Transverse colon (tissue), 4 donors: ENCODE measurements at places on chromosomes 2 and 18. TPM values are rescaled to one million over a fixed set of nuclear protein-coding genes. Genes with fewer than 3 reads are reported as not detected.

DNA sequence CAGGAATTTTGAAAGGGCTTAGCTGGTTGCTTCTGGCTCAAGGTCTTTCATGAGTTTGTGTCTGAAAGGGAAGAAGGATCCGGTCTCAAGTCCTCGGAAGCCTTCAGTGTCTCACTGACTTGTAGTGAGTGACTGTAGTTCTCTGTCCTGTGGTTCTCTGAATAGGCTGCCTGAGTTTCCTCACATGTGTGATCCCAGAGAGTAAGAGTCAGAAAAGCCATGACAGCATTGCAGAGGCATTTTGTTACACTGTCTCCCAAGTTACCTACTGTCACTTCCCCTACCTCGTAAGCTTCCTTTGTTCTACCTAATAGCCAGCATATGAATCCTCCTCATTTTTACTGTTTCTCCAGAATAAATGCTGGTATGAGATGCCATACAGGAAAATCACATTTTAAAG lies 709.1 kb upstream of the CHAC2 start:
- no peak for DNase-seq

DNA sequence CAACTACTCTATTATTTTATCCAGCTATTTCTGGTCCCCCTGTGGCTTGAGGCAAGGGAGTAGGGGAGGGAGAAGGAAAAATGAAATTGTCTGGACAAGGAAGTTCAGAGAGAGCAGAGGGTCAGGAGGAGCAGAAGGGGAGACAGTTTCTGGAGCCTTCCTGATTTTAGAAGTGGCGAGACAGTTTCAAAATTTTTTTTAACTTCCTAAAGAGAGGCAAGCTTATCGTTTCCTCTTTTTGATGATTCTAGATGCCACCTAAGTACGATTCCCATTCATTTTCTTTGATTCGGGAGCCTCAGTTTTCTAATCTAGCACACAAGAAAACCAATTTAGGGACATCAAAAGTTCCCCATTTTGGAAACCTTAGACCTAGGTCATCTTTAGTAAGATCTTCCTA lies 96.9 kb upstream of the B3GNT2 start:
- DNase-seq = no peak

GRCh38 chr2:149799013-149799705 lies 211.6 kb upstream of the MMADHC start:
- DNase-seq = no peak

DNA sequence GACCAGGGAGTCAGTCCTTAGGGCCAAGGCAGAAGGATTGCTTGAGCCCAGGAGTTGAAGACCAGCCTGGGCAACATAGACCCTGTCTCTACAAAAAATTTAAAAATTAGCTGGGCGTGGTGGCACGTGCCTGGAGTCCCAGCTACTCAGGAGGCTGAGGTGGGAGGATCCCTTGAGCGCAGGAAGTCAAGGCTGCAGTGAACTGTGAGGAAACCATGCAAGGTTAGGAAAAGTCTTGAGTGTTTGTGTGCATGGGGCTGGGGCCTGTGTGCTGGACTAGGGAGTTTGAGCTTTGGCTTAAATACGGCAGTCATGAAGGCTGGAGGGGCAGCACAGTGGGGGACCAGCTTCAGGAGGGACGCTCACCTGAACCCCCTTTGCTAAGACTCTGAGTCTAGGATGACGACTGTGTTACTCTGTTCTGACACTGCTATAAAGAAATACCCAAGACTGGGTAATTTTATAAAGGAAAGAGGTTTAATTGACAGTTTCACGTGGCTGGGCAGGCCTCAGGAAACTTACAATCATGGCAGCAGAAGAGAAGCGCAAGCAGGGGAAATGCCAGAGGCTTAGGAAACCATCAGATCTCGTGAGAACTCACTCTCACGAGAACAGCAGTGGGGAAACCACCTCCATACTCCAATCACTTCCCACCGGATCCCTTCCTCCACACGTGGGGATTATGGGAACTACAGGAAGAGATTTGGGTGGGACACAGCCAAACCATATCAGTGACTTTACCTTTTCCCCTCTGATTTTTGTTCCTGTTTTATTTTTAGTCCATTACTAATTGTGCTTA lies 39.4 kb downstream of the GORASP2 start:
- DNase-seq = no peak

DNA sequence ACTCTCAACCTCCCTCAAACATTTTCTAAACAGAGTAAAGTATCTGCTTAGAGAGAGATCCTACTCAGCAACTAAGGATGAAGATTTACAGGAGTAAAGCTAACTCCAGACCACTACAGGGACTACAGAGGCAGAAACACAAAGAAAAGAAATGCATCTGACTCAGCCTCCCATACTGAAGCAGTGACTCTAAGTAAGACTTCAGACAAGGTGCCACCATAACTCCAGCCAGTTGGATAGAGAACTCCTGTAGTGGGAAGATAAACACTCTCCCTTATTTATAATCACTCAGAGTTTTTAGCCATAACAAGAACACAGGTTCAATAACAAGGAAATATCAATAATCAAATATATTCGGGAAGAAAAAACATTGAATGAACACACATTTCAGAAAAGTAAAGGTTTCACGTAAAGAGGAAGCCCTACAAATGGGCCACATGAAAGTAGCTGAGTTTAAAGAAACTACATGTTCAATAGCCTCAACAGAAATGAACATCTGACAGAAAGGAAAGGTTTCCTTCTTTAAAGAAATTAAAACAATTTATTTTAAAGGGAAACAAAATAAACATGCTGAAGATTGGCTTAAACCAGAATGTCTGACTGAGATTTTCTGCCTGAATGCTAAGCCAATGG lies 519.9 kb downstream of the KCNJ3 start:
- DNase-seq = no peak

DNA sequence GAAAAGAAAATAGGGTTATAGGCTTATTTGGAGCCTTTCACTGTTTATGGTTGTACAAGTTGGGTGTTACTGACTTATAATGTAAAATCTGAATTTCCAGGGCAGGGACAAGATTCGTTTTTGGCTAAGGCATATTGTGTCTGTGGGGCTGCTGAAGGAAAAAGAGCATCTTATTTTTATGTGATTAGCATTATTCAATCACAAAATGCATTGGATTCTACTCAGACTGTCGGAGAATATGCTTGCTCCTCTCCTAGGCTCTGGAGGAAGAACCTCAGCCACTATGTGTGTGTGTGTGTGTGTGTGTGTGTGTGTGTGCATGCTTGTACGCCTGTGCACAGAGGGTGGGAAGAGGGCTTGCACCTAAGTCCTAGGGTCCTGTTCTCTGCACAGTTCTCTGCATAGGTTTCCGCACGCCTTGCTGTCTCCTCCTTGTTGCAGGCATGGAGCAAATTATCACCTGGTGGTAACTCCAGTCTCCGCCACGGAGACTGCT lies 44.3 kb downstream of the AGAP1 start:
- DNase-seq = peak; percentile 8

GRCh38 chr2:122627388-122627787 lies 871.9 kb downstream of the TSN start:
- no peak for DNase-seq

DNA sequence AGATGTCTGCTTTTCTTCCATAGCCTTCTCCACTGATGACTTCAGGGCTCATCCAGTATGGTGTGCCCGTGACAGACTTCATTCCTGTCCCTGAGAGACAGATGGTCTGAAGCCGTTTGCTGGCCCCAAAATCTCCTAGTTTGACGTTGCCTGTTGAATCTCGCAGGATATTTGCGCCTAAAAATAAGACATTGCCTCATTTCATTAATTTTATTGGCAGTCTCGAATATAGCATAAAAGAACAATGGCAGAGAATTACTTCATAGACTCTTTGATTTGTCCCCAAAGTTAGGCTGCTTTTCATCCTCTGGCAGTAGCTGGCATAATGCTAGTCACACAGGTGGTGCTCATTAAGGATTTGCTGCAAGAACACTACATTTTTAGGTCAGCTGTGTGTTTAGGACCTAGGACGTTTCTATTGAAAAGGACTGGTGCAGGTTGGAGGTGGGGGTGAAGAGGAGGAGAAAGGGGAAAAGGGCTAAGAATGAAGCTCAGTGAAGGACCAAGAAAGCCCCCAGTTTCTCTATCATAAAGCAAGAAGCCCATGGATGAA lies 14.7 kb upstream of the ERCC3 start:
- no peak for DNase-seq

GRCh38 chr2:193929131-193929530 lies 1727.9 kb upstream of the SLC39A10 start:
- DNase-seq = no peak

GRCh38 chr2:188789951-188790350 lies 184.2 kb upstream of the COL3A1 start:
- no peak for DNase-seq

DNA sequence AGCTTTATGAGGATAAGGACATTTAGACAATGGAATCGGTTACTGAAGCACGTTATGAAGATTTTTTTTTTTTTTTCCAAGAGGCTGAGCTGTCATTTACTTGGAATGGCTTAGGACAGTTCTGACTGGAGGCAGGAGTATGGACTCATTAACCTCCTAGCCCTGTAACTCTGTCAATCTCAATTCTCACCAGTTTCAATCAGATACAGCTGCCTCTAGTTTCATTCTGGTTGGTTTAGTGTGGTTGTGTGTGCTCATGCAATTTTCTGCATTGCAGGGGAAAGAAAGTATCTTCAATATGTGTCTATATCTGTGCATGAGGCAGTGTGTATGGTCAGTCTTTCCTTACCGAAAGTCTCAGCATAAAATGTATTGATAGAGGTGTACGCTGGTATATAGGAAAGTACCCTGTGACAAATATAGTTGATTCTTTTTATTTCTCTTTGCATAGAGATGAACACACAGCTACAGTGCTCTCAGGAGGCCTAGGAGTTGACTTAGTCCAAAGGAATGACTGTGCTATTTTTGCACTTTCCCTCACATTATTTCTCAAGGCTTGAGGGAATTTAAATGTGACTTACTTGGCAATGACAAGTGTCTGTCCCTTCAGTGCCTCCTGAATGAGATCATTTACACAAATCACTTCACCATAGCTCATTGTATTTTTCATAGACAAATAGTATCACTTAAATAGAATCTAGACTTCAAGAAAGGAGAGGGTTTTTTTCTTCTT lies 50.5 kb upstream of the GRB14 start:
- no peak for DNase-seq

GRCh38 chr2:29278966-29279365 lies 163.8 kb downstream of the CLIP4 start:
- no peak for DNase-seq

DNA sequence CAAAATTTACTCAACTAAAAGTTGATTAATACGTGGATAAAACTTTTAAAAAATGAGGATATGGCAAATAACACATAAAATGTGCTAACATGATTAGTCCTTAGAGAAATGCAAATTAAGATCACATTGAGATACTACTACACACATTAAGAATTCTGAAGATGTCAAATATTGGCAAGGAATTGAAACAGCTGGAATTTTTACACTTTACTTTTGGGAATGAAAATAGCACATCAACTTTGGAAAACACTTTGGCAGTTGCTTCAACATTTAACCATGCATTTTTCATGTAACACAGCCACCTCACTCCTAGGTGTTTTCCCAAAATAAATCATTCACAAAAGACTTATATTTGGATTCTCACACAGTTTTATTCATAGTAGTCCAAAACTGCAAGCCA lies 687.9 kb upstream of the SETBP1 start:
- DNase-seq = no peak

- DNase-seq = no peak
Measured at GRCh38 chr2:9735335-9735734, 104.5 kb upstream of the YWHAQ start.

DNA sequence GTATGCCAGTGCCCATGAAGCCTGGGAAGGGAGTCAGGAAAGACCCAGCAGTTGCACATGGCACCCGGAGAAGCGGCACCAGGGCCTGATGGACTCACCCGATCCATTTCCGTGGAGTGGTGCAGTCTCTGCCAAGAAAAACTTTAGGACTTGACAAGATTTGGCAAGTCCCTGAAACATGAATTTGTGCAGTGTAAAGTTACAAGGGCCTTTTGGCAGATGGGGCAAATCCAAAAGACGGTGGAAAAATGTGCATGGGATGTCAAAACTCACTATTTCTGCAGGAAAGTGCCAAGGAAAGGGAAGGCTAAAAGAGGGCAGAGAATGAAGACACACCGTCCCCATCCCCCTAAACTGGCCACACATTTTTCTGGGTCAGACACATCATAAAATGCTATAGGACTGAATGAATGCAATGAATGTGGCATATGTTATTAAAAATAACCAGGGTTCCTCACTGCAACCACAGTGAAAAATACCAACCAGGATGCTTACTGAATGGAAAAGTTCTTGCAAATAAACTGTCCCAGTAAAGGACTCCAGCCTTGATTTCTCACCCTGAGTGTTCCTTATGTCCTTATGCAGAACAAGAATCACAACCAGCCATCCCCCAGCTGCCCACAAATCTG lies 173.5 kb upstream of the SIX2 start:
- no peak for DNase-seq

Gene CCDC85A
- total RNA-seq = 0.75 TPM

Gene KCNK3
- total RNA-seq = 1.5 TPM

Gene MAPRE2
- 23.1 TPM for total RNA-seq

Gene DSG4
- total RNA-seq = not detected

Gene MEP1B
- total RNA-seq = 32.4 TPM

Gene ANKZF1
- 318 TPM for total RNA-seq

Gene CARF
- 95.7 TPM for total RNA-seq

Gene WDPCP
- 9.0 TPM for total RNA-seq

Gene FLACC1
- total RNA-seq = 1.6 TPM

Gene UGT1A3
- 3.2 TPM for total RNA-seq
